ENCODE measurements at places on chromosomes 7 and 10. TPM values are rescaled to one million over a fixed set of nuclear protein-coding genes. Genes with fewer than 3 reads are reported as not detected.
A peak's percentile ranks its signal among the peaks of the same experiment; 100 is the strongest.

DNA sequence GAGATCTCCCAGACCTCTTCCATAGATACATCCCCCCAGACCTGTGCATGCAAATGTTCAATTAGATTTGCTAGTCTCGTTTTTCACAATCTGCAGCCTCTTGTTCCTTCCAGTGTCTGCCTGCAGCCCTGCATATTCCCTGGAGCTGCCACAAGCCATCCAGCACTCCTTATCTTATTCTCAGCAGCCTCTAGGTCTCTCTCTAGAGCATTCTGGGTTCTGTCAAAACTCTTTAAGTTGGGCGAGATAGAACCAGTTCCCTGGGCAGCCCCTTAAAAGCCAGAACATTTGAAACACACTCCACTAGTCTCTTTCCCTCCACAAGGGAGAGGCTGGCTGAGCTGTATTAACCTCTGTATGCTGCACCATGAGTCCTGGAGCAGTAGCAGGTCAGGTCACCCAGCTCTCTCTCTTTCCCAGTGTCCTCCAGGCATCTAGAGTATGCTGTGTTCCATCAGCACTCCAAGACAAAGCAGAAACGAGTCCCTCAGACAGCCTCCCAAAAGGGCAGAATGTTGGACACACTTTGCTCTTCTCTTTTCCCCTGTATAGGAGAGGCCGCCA is 20.6 kb upstream of the MCM10 start:
- DNase-seq: no peak

DNA sequence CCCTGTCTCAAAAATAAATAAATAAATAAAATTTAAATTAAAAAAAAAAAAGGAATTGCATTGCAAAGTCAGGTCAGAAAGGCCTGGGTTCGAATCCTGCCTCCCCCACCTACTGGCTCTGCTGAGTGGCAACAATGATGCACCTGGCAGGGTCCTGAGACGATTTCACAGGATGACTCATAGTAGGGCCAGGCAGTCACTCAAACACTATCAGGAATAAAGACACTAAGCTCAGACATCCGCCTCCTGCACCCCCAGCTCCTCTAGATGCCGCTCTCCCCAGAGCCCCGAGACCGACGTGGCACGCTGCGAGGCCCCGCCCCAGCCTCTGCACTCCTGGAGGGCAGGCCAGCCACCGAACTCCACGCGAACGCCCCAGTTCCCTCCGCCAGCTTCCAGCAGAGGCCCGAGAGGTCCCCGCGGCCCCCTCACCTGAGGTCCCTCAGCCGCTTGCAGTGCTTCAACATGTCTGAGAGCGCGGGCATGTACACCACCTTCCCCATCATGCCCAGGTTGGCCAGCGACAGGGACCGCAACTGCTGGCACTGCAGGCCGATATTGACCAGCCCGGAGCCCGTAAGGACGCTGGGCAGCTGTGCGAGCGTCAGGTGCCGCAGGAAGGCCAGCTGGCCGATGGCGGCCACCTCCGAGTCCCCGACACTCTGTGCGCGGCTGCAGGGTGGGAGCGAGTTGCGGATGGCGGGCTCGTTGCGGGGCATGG is 76.6 kb upstream of the TNRC18 start:
- no peak for DNase-seq

The GDF2 gene
- total RNA-seq: not detected

DNA sequence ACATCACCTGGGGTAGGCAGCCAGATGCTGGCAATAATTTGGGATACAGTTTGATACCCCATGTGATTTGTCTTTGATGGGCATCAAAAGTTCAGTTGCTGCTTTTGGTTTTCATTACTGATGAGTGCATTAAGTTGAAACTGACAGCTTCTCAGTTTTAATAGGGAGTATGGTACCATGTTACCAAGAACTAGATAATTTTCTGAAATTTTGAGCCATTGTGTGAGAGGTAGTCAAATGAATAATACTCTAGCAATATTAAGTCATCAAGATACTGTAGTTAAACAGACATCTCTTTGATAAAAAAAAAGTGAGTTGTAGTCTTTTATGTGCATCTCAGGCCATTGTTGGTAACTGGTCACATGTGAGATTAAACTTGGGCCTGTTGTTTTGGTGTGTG is 71.5 kb downstream of the ST7 start:
- no peak for DNase-seq

DNA sequence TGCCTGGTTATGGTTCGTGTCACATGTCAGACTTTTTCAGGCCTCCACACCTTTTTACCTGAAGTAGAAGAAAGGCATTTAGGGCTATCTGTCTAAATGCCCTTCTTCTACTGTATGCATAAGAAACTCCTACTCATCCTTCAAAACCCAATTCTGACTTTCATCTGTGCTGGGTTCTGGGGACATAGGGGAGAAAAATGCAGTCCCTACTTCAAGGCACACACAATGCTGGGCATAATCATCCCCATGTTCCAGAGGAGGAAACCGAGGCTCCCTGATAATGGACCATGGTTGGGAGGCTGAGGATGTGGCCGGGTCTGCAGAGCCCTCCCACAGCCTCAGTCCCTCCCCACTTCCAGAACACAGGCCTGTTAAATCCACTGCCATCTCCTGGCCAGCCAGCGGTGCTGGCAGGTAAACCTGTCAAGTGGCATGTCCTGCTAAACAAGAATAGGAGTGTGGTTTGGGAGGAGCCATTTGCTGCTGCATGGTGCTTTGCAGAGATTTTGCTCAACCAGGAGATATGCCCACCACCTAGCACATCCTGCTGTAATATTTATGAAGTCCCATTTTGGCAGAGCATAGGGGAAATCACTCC is 32.0 kb downstream of the GRID1 start:
- no peak for DNase-seq

The GATA3 gene
- not detected for total RNA-seq

- DNase-seq: no peak
Measured at GRCh38 chr7:2478800-2479199, 2.6 kb upstream of the GRIFIN start.

The CDC14C gene
- not detected for total RNA-seq

GRCh38 chr10:69460576-69461242 is 9.4 kb downstream of the TSPAN15 start:
- no peak for DNase-seq

The ADAM12 gene
- total RNA-seq: 0.35 TPM

- DNase-seq: no peak
Measured at GRCh38 chr10:343231-344220, 208.3 kb downstream of the ZMYND11 start.

The LHPP gene
- 5.7 TPM for total RNA-seq

GRCh38 chr7:84946549-84946948 is 240.3 kb downstream of the SEMA3D start:
- no peak for DNase-seq

GRCh38 chr7:70356787-70357328 is 758.6 kb downstream of the AUTS2 start:
- DNase-seq: no peak

DNA sequence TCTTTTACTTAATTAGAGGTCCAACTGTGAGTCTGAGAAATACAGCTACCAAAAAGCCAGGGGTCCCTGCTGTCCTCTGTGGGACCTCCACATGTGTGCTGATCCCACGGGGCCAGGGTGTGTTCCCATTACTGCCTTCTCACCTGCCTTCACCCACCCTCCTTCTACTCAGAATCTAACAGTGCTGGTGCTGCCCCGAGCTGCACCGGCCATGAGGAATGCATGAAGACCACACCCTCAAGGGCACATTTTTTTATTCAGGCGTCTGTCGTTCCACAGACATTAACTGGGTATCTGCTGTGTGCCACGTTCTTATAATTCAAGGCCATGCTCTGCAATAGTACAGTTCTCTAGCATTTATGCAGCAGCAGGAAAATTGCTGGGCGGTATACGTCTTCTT is 188.5 kb upstream of the PFKP start:
- no peak for DNase-seq

GRCh38 chr7:84502239-84502638 is 307.6 kb upstream of the SEMA3A start:
- no peak for DNase-seq

DNA sequence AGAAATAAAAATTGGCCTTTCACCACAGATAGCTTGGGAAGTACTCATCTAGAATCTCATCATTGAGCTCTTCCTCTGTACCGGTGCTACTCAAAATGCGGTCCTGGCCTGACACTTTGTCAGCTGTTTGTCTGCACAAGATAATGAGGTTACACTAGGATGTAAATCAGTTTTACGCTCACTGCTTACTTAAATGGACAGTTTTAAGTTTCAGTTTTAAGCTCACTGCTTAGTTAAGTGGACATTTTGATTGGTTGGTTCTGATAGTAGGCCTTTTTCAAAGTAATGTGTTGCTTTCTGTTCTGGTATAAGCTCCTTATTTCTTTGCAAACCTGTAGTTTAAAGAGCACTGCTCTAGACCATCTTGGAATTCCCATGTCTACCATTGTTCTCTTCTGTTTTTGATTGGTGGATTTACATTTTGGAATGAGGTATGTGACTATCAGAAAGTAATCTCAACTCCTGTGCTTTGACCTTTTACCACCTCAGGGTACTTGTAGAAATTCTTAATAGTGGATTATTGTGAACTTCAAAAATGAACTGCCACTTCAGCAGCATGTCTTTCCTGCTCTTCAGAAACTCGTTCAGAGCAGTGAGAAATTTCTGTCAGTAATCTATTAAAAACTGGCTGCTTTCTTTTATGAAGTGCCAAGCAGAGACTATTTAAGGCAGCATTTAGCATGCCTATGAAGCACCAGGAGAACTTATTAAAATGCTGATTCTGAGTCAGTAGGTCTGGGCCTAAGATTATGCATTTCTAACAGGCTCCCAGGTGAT is 55.0 kb downstream of the C1GALT1 start:
- no peak for DNase-seq

The SPDYE1 gene
- total RNA-seq: not detected

The GIMAP5 gene
- 0.35 TPM for total RNA-seq

DNA sequence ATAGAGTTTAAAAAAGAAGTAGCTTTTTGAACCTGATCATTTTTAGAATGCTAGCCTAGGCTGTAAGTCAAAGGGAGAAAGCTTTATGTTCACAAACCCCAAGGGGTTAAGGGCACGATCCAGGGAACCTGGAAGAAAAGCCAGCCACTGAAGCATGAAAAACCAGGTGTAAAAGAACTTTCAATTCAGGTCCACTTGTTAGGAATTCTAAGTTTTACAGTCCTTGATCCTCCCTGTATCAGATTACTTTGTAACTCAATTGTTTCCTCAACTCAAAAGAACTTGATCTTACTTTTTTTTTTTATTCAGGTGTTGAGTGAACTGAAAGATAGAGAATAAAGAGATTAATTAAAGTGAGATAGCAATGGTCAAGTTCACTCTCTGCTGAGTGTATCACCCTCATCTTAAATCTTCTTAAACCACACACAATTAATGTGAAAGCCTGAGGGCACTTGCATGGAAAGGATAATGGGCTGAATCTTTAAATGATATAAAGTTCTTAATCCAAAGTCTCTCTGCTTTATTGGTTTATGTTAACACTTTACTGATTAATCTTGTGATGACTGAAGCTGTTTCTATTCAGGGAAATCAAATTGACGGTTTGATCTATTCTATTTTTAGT is 672.2 kb upstream of the LRRN3 start:
- no peak for DNase-seq

- no peak for DNase-seq
Measured at GRCh38 chr7:150927956-150928344, 50.2 kb downstream of the KCNH2 start.

DNA sequence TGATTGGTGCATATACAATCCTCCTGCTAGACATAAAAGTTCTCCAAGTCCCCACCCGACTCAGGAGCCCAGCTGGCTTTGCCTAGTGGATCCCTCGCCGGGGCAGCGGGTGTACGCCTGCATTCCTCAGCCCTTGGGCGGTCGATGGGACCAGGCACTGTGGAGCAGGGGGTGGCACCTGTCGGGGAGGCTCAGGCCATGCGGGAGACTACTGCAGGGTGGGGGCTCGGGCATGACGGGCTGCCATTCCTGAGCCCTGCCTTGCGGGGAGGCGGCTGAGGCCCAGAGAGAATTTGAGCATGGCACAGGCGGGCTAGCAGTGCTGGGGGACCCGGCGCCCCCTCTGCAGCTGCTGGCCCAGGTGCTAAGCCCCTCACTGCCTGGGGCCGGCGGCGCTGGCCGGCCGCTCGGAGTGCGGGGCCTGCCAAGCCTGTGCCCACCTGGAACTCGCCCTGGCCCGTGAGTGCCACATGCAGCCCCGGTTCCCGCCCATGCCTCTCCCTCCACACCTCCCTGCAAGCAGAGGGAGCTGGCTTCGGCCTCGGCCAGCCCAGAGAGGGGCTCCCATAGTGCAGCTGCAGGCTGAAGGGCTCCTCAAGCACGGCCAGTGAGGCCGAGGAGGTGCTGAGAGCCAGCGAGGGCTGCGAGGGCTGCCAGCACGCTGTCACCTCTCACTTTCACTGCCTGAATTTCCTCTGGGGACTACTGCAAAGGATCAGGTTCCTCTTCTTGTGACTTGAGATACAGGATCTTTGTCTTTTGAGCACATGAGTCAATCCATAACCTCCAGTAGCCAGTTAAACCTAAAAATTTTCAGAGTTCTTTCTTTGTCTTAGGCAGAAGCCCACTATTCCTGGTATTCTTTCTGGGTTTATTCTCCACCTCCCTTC is 25.1 kb upstream of the ELOVL3 start:
- DNase-seq: no peak

GRCh38 chr7:100465702-100466311 is 1.7 kb upstream of the SPACDR start:
- DNase-seq: peak; percentile 93

The ADGRA1 gene
- not detected for total RNA-seq

DNA sequence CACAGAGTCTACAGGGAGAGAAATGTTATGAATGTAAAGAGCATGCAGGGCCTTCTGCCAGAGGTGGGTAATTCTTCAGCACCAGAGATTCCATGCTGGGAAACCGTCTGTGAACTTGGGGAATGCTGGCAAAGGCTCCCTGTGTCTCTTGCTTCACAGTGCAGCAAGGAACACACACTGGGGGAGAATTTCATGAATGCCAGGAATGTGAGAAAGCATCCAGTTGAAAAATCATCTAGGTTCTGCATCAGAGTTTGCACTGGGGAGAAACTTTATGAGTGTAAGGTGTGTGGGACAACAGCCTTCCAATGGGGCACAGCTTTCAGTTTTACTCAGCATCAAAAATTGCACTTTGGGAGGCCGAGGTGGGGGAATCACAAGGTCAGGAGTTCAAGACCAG is 224.3 kb upstream of the IGFBP3 start:
- DNase-seq: peak; percentile 10

GRCh38 chr10:15166325-15166724 is 2.2 kb downstream of the NMT2 start:
- DNase-seq: no peak

DNA sequence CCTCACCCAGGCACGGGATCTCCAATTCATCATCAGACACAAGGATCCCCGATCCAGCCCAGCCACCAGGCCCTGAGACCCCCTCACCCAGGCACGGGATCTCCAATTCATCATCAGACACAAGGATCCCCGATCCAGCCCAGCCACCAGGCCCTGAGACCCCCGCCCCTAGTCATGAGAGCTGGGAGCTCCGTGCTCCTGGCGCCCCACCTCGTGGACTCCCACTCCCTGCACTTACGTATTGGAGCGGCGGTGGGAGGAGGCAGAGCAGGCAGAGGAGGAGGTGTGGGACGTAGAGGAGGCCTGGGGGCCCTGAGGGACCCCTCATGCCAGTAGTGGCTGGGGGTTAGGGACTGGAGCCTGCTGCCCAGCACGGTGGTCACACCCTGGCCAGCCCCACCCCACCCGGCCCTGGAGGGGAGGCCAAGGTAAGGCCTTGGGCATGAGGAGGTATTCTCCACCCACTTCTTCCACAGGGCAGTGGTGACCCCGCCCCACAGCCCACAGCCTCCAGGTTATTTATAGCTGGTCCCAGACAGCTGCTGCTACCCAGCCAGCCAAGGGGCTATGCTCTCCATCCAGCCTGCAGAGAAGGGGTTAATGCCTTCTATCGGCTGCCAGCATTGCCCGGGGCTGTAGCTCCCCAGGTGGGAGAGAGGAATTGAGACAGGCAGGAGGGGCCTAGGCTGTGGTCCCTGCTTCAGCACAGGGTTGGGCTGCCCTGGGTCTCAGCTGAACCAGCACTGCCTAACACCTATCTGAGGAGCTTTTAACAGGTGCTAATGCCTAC is 17.6 kb upstream of the CRHR2 start:
- DNase-seq: no peak

The NPTX2 gene
- total RNA-seq: 0.56 TPM

Measured in SK-MEL-5 (cell line).